Hair follicular keratinocyte (primary cell): ENCODE measurements at places on chromosomes 7 and 10. TPM values are rescaled to one million over a fixed set of nuclear protein-coding genes. Genes with fewer than 3 reads are reported as not detected.

Gene VIM
- total RNA-seq: 1,572 and 2,255 TPM in 2 replicates

Gene AHCYL2
- total RNA-seq: 11.4 and 16.6 TPM in 2 replicates

Gene GRID2IP
- 0.16 TPM in 1 of 2 replicates, not detected in the other for total RNA-seq

Gene TAS2R4
- 0.08 and 0.61 TPM in 2 replicates for total RNA-seq

Gene FGFBP3
- total RNA-seq: under 0.01 and 0.08 TPM in 2 replicates

Gene SAP25
- total RNA-seq: not detected in 2 replicates

Gene C7orf57
- 1.6 and 2.3 TPM in 2 replicates for total RNA-seq

Gene AHR
- 27.4 and 28.7 TPM in 2 replicates for total RNA-seq

Gene ZYX
- 78.2 and 95.9 TPM in 2 replicates for total RNA-seq

Gene SPDYE6
- not detected in 2 replicates for total RNA-seq

Gene NRCAM
- 2.0 and 11.8 TPM in 2 replicates for total RNA-seq

Gene PDE1C
- total RNA-seq: 3.4 and 6.7 TPM in 2 replicates

Gene FXYD4
- not detected in 2 replicates for total RNA-seq

Gene CPA2
- total RNA-seq: 0.11 TPM in 1 of 2 replicates, not detected in the other

Gene MAGI2
- total RNA-seq: 0.04 and 0.23 TPM in 2 replicates

Gene PMS2
- 14.7 and 17.9 TPM in 2 replicates for total RNA-seq

Gene ADCY1
- 0.16 and 2.5 TPM in 2 replicates for total RNA-seq

Gene CNTNAP2
- total RNA-seq: 0.08 and 0.53 TPM in 2 replicates

Gene ANKRD30A
- not detected in 2 replicates for total RNA-seq

Gene IKZF1
- total RNA-seq: not detected in 2 replicates

Gene ANXA8
- 161 and 275 TPM in 2 replicates for total RNA-seq

Gene TMEM213
- total RNA-seq: not detected in 2 replicates

Gene PNLIPRP2
- not detected in 2 replicates for total RNA-seq

Gene COBL
- not detected in 2 replicates for total RNA-seq

Gene OR13A1
- not detected in 2 replicates for total RNA-seq

Gene VSTM4
- total RNA-seq: 0.11 TPM in 1 of 2 replicates, not detected in the other

Gene SPDYE16
- total RNA-seq: not detected in 2 replicates

Gene HPSE2
- not detected in 2 replicates for total RNA-seq

Gene NXPH1
- total RNA-seq: not detected in 2 replicates

Gene TAS2R41
- total RNA-seq: not detected in 2 replicates

Gene FBH1
- 56.2 and 57.6 TPM in 2 replicates for total RNA-seq

Gene NUPR2
- total RNA-seq: not detected in 2 replicates

Gene INMT
- not detected in 2 replicates for total RNA-seq

Gene HABP2
- not detected in 2 replicates for total RNA-seq

Gene CYP26A1
- not detected in 2 replicates for total RNA-seq

Gene LRRD1
- total RNA-seq: not detected in 2 replicates

Gene PGAM2
- not detected in 2 replicates for total RNA-seq

Gene AQP1
- total RNA-seq: not detected in 2 replicates

Gene BZW2
- 103 and 142 TPM in 2 replicates for total RNA-seq

Gene PTPN20
- total RNA-seq: 3.8 and 6.2 TPM in 2 replicates

Gene RSU1
- total RNA-seq: 55.0 and 62.7 TPM in 2 replicates
